ENCODE measurements at places on chromosomes 16 and 17.

- DNase-seq = no peak
These were observed at the start of gene SDR42E1 for GRCh38 chr16:82011199-82011641. Gene SDR42E1 (minus strand): TSS chr16:82011470. CDS start chr16:82000858, 10,612 bp downstream.

DNA sequence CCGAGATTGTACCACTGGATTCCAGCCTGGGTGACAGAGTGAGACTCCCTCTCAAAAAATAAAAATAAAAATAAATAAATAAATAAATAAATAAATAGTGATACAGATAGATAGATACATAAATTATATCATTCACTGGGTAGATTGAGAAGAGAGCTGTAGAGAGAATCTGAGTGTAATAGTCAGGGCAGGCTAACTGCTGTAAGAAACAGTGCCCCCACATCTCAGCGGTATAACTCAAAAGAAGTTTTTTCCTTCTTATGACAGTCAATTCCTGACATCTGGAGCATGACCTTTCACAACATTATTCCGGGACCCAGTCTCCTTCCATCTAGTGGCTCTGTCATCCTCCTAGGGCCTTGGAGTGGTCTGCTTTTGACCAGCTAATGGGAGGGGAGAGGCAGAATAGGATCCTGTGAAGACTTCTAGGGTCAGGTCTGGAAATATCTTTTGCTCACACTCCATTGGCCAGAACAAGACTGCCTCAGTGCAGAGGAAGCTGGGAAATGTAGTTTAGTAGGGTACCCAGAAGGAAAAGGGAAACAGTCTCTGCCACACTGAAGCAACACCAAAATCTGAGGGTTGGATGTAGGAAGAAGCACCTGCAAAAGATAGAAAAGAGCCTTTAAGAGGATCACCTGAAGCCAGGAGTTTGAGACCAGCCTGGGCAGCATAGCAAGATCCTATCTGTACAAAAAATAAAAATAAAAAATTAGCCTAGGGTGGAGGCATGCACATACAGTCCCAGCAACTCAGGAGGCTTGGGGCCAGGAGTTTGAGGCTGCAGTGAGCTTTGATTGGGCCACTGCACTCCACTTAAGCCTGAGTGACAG is 3.0 kb upstream of the QPRT start:
- DNase-seq = peak; percentile 36

- peak; percentile 53 for DNase-seq
These were observed 1.5 kb downstream of the TNFRSF12A start for GRCh38 chr16:3021449-3022207.

DNA sequence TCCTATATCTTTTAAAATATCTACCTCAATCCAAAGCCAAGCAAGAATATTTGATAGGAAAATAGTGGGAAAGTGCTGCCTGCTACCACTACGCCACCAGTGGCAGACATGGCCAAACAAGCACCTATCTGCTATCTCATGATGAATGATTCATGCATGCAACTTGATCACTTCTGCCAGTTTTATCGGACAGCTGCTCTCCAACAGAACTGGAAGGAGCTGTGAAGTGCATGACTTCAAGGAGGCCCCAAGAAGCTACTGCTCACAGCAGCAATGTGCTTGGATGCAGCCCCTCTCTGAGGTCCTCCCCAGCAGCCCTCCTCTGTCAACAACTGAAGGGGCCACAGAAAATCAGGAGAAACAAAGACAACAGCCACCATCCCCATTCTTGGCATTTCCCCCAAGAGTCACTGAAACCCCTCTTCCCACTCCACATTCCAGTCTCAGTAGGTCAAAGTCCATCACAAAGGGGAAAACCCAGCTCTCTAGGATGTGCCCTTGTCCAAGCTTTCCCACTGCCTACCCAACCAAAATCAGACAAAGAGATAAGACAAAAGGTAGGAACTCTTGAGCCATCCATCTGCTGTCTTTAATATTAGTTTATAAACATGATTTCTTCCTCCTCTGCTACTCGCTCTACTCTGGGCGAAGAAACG is 215.3 kb downstream of the C16orf78 start:
- no peak for DNase-seq

- DNase-seq = no peak
These were observed 5.5 kb upstream of the CDT1 start for GRCh38 chr16:88798073-88798472.

DNA sequence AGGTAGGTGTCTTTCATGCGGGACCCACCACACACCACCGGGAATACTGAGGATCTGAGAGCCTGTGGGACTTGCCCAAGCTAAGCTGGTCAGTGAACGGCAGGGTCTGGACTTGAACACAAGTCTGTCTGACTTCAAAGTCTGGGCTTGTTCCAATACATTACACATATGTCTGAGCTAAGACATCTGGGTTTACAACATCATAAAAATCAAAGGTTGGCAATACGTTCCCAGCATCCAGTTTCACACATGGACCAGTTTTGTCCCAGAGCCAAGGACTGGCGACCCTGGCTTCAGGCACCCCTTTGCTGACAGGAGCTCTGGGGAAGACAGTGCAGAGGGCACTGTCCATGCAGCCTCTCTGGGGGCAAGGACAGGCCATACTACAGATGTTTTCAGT is 27.9 kb upstream of the AXIN2 start:
- no peak for DNase-seq

DNA sequence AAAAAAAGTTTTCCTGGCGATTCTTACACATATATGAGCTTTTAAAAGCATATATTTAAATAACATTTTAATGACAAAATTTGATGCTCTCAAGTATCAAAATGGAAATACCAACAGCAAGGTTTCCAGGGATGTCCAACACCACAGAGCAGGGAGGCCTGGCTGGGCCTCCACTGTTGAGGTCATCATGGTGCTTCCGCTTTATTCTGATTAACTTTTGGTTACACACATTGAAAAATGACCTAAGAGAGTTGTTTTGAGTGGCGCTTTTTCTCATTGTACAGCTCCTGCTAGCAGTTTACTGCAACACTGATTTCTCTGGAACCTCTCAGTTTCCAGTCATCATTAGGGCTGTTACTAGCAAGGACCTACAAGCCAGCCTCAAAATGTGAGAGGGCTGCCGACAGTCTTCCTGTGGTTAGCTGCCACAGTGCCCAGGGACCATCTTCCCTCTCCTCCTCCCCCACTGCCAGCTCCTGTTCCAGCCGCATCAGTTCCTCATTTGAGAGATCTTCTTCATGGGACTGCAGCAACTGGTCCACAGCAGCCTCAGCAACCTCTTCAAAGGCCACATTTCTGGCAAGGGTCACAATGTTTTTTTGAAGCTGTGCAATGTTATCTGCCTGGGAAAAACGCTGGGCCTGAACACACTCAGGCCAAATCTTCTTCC is 21.3 kb downstream of the DEF8 start:
- DNase-seq = peak; percentile 85

GRCh38 chr16:66036793-66037715 is 329.4 kb upstream of the CDH5 start:
- no peak for DNase-seq

GRCh38 chr16:81558444-81559175 is 114.0 kb downstream of the CMIP start:
- no peak for DNase-seq

DNA sequence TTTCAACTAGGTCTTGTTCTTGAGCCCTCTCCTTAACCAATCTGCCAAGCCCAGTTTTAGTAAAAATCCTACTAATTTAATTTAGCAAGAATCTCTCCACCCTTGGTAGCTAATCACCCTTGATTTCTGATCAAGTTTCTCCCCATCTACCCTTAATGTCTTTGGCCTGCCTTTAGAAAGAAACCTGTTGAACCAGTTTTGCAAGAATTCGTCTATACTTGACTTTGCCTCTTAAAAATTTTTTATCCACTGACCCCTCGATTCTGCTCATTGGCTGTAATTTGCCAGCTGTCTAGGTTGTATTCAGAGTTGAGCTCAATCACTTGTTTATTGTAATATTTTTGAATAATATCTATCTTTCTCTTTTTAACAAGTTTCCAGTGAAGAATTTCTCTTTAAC is 1138.5 kb downstream of the CDH11 start:
- no peak for DNase-seq

- no peak for DNase-seq
These were observed 1.3 kb downstream of the CLUH start for GRCh38 chr17:2710071-2710802.

DNA sequence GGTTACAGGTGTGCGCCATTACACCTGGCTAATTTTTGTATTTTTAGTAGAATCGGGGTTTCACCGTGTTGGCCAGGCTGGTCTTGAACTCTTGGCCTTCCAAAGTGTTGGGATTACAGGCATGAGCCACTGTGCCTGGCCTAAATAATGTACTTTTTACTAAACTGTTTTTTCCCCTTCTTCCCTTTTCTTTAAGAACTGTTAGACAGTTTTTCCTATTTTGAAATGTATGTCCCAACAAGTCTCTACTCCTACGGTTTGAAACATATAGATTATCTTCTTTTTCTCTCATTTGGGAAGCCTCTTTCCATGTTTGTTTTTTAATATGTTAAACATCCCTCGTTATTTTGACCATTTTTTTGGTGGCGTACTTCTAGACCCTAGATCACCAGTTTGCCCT is 9.6 kb downstream of the UTP18 start:
- no peak for DNase-seq

- no peak for DNase-seq
These were observed 397.3 kb downstream of the SHISA9 start for GRCh38 chr16:13298666-13299065.

- no peak for DNase-seq
These were observed 734.2 kb upstream of the KIF2B start for GRCh38 chr17:53088481-53088880.

DNA sequence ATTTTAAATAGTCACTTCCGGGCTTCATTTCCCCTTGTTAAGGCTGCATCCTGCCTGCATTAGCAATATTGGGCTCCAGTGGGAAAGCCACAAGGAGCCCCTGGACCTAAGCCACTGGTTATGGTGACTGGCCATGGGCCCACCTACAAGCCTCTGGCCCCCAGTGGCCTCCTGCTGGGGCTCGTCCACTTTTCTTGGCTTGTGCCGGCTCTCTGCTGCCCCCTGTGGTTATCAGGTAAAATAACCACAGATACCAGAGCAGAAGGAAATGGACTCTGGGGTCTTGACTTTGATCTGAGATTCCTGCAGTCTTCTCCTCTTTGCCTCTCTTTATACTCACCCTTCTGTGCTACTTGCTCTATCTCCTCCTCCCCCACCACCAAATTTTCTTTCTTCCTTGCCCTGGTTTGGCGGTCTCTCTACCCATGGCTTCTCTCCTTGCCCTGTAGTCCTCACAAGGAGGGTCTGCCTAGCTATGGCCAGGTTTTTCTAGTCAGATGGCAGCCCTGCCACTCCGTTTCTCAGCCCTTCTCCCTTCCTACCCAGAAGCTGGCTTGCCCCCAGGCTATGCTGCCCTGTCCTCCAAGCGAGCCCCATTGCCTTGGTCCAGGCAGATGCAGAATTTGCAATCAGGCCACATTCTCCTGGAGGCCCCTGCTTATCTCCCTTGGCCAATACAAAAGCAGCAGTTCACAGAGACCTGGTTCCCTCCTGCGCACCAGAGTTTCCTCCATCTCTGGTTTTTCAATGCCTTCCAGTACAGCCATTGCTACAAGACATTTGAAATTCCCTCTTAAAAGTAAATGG is 82.9 kb upstream of the RCVRN start:
- no peak for DNase-seq

- DNase-seq = no peak
These were observed 90.1 kb upstream of the CDC42EP4 start for GRCh38 chr17:73401911-73402310.

DNA sequence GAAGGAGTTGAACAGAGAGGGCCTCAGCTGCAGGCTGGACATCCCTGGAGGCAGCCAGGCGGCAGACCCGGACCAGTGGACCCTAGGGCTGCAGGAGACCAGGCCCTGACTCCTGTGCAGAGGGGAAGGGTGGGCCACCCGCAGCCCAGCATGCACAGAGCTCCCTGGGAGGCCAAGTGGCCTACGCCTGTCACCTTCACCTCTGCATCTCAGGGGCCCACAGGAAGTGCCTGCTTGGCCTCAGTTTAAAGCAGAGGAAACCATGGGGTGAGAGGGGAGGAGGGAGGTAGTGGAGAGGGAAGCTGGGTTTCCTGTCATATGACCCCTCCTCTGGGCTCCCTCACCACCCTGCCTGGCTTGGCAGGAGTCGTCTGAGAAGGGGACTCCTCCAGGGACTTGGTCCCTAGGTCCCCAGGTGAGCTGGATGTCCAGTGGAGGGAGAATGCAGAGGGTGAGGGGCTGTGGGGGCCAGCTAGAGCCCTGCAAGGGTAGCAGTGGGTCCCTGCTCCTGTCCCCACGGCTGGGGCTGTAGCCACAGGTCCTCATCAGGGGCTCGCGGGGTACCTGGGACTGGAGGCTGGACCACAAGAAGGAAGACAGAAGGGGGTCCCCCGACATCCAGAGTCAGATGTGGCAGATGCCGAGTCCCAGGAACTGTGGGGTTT is at the start of gene TMC8:
TMC8 (plus strand) TSS at position 335 of the 665 bp plus-strand sequence. CDS start 818 bp downstream, outside the sequence.
- DNase-seq = peak; percentile 95

DNA sequence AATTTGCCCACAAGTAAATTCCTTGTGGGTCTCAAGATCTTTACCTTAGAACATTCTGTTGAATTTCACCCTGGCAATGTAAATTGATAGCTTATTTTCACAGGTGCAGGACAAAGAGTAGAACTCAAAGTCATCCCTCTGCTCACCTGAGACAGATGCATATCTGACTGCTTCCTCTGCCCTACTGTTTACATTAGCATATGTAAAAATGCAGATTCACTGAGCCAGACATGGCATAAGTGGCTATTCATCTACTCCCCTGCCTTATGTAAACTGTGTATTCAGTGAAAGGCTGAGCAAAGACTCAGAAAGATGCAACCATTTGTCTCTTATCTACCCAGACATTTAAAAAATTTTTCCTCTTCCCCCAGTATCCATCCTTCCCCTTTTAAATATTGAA is 22.3 kb upstream of the MILR1 start:
- DNase-seq = no peak
